ENCODE measurements at places on chromosomes 7 and 10.

GRCh38 chr10:130921461-130921860 lies 390.1 kb downstream of the TCERG1L start:
- DNase-seq = no peak

DNA sequence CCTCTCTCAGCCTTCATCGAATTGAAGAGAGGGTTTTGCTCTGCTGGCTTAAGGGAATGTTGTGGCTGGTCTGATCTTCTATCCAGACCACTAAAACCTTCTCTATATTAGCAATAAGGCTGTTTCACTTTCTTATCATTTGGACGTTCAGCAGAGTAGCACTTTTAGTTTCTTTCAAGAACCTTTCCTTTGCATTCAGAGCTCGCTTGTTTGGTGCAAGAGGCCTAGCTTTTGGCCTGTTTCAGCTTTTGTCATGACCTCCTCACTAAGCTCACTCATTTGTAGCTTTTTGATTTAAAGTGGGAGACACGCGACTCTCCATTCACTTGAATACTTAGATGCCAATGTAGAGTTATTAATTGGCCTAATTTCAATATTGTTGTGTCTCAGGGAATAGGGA lies 3.9 kb downstream of the MPP7 start:
- no peak for DNase-seq

DNA sequence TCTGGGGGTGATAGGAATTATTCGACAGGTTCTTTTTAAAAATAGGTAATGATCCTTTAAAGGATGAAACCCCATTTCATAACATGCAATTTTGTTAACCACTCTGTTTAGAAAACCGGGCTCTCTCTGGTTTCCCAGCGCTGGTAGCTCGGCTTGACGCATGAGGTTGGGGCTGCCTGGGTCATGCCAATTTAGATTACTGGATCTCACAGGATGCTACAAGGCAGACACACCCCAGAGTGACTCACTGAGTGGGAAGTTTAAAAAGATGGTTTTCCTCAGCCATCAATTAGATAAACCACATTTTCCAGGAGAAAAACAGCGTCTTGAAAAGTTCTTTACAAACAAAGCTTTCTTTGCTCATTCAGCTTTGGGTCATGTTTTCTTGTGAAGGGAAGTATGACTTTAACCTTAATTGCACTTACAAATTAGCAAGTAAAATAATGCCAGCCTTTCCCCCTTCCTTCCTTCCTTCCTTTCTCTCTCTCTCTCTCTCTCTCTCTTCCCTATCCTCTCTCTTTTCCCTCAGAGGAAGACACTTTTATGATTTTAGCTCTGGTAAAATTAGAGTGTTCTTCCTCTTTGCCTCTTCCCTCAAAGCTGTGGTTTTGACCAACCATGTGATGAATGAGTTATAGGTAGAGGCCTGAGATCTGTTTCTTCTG lies 99.8 kb downstream of the EPDR1 start:
- DNase-seq = peak; percentile 14

GRCh38 chr7:87404674-87405073 lies 59.2 kb downstream of the CROT start:
- DNase-seq = no peak

DNA sequence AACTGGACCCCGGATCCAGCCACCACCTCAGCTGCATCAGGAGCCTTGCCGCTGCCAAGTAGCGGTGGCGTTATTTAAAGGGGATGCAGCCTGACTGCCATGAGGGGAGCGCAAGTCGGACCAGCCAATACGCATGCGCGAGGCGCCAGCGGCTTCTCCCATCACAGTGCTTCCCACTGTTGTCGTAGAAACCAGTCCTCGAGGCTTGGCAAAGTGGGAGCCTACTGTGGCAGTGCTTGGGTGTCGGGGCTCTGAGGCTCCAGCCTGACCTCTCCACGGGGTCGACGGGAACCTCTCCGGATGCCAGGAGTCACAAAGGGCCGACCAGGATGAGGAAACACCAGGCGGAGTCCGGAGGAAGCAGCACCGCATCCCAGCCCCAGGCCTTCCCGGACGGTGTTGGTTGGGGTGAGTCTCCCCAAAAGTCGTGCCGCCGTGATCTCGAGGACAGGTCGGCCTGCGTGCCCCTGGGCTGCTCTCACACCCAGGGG lies 369.6 kb downstream of the ZNF716 start:
- DNase-seq = no peak

GRCh38 chr7:132387596-132387995 lies 188.7 kb downstream of the PLXNA4 start:
- DNase-seq = no peak

- DNase-seq = no peak
Measured at GRCh38 chr7:104604706-104605105, 276.3 kb downstream of the LHFPL3 start.

GRCh38 chr10:114100848-114101741 lies 57.4 kb downstream of the ADRB1 start:
- DNase-seq = no peak

GRCh38 chr7:35848725-35849124 lies 47.9 kb downstream of the SEPTIN7 start:
- DNase-seq = no peak

- no peak for DNase-seq
Measured at GRCh38 chr10:73774637-73775036, 7.2 kb upstream of the CHCHD1 start.

- no peak for DNase-seq
Measured at GRCh38 chr7:94943134-94943533, 35.7 kb downstream of the PPP1R9A start.

- peak; percentile 100 for DNase-seq
Measured at GRCh38 chr7:22577470-22578001, 77.5 kb upstream of the STEAP1B start.

DNA sequence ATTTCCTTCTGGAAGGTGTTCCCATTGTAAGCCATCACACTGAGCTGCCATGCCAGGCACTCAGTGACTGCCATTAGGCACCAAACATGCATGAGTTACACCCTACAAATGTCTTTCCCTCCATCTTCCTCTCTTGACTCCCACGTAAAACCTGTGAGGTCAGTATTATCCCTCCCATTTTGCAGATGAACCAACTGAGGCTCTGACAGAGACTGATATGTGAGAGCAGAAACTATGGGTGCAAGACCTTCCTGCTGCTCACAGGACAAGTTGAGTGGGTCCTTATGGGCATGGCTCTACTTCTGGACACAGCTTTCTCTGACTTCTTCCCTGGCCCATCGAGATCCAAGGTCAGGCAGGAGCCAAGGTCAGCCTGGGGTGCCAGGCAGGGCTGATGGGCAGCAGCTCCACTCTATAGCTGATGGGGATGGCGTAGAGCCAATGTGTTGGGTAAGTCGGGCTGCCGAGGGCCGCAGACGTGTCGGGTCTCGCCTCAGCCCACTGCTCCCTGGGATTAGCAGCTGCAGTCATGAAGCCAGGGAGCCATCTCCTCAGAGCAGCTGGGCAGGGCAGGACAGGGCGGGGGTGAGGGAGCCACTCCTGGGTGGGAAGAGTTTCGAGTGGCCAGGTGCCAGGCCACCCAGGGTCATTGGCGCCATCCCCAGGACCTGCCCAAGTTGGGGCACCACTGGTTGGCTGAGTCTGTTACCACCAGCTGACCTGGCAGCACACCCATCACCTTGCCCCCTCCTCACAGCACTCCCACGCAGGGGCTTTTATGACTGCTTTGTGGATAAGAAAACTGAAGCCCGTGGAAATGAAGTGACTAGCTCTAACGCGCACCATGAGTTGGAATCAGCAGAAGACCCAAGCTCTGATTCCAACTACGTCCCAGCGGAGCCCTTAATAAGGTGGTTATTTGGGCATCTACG lies 117.8 kb upstream of the ZMIZ1 start:
- no peak for DNase-seq

- no peak for DNase-seq
Measured at GRCh38 chr7:80827239-80827633, 91.6 kb downstream of the SEMA3C start.

DNA sequence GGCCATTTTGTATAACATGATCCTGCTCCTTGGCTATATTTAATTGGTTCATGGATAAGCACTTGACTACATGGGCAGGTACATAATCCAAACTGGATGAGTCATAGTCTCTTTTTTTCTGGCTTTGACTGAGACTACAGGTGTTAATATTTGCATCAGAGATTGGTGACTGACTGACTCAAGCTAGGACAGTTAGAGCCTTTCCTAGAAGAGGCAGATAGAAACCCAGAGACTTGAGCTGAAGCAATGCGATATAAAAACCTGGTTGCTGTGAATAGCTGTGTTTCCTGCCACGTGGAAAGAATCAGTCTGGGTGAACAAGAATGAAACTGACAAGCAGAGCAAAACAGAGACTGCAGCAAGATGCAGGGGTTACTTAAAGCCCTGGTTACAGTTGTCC lies 81.0 kb downstream of the SAMD9 start:
- no peak for DNase-seq

- peak; percentile 8 for DNase-seq
Measured at GRCh38 chr7:5282543-5283316, at the start of gene SLC29A4. Gene SLC29A4 (plus strand): TSS chr7:5282943. CDS start chr7:5287817, 4,874 bp downstream.

GRCh38 chr7:134856691-134857090 lies 77.3 kb downstream of the CALD1 start:
- DNase-seq = no peak

DNA sequence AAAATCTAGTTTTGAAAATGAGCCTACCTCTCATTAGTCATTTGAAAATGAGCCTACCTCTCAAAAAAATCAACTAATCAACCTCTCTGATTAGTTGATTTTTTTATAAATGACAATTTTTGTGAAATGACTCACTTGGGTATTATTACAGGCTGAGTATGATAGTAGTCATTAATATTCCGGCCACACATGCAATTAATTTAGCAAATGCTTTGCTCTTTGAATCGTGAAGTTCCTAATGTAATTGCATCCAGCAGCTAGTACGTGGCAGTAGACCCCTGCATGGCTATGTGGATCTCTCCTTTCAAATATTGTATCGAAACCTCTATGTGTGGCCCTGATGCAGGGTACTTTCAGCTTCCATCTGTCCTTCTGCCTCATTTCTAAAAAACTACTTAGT lies 245.9 kb upstream of the PHYHIPL start:
- no peak for DNase-seq

GRCh38 chr10:130807721-130808120 lies 503.8 kb downstream of the TCERG1L start:
- DNase-seq = no peak

DNA sequence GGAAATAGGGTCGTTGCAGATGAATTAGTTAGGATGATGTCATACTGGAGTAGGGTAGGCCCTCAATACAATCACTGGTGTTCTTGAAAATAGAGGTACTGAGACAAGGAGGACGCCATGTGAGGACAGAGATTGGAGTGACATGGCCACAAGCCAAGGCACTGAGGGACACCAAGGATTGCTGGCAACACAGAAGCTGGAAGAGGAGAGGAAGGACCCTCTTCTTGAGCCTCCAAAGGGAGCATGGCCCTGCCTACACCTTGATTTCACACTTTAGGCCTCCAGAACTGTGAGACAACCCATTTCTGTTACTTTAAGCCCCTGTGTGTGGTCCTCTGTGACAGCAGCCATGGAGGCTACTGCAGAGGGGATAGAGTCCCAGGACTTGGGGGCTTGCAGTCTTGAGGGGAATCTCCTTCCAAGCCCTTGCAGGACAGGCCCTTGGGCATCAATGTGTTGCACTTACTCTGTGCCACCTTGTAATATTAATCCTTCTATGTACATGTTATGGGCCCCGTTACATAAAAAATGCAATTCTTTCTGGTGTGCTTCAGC lies 3.7 kb upstream of the AOC1 start:
- DNase-seq = no peak

DNA sequence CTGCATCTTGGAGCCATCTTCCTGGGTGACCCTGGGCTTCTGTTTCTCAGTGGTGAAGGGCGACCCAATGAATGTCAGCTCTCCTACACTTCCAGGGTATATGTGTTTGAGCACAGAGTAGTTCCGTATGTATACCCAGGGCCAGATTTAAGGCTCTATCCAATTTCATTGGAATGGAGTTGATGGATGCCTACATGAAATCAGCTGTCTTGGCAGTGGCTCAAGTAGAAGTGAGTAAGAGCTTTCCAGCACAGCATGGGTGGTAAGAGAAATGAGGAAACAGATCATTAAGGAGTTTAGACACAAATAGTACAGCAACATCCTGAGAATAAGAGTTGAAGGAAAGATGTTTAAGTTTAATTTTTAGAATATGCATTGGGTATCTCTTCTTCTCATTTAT lies 433.0 kb downstream of the PAXIP1 start:
- DNase-seq = no peak

Data from HS-5 (cell line).